ENCODE measurements at places on chromosomes 5 and 9. TPM values are rescaled to one million over a fixed set of nuclear protein-coding genes. Genes with fewer than 3 reads are reported as not detected.

Gene BTNL3
- total RNA-seq, result not detected

Gene COL5A1
- 238 TPM for total RNA-seq

Gene MLANA
- total RNA-seq, result not detected

Gene SLC1A3
- 2.1 TPM for total RNA-seq

Gene CDX1
- 0.12 TPM for total RNA-seq

Gene PCDHB6
- total RNA-seq, result under 0.01 TPM

Gene ESM1
- 212 TPM for total RNA-seq

Gene SLCO6A1
- not detected for total RNA-seq

Gene C5orf24
- 42.4 TPM for total RNA-seq

Gene SPAAR
- total RNA-seq, result not detected

Gene TOR4A
- total RNA-seq, result 38.7 TPM

Gene PNPLA7
- total RNA-seq, result 0.55 TPM

Gene NOL8
- total RNA-seq, result 39.7 TPM

Gene AFAP1L1
- total RNA-seq, result 8.3 TPM

Gene PCDHA7
- total RNA-seq, result 0.87 TPM

Gene STPG3
- total RNA-seq, result not detected

Gene SLC22A5
- 5.7 TPM for total RNA-seq

Gene RNF224
- not detected for total RNA-seq

Gene DMGDH
- 3.6 TPM for total RNA-seq

Gene CCL21
- total RNA-seq, result not detected

Gene PDE8B
- 0.22 TPM for total RNA-seq

Gene ASPN
- total RNA-seq, result 1.00 TPM

Gene FAT2
- under 0.01 TPM for total RNA-seq

Gene QRFP
- not detected for total RNA-seq

Gene LVRN
- 0.33 TPM for total RNA-seq

Gene CDKN2AIPNL
- total RNA-seq, result 23.6 TPM
